ENCODE measurements at places on chromosomes 7 and 10.

GRCh38 chr7:18338910-18339523 lies 156.5 kb upstream of the HDAC9 start:
- DNase-seq, result no peak

DNA sequence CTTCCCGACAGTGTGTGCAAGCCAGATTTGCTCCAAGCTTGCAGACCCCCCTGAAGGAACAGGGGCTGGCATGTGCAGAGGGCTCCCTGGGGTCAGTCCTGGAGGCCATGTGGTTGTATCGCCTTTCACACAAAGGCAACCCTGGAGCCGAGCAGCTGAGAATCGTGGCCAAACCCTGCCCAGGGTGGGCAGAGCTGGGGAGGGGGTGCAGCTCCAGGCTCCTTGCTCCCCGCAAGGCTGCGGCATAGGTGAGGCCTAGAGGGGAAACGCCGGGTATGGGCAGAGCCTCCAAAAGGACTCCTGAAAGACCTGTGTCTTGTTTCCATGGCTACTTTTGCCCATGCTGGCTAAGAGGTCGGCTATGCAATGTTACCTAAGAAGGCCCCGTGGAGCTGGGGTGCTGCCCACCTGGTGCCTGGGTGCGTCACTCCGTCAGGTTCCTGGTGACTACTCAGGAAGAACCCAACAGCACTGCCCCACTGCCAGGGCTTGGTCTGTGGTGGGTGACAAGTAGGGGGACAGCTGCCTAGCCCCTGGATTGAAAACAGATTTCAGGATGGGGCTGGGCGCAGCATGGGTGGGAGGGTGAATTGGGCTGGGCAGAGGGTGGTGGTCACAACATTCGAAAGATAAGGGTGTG lies 171.0 kb upstream of the SHH start:
- DNase-seq, result no peak

DNA sequence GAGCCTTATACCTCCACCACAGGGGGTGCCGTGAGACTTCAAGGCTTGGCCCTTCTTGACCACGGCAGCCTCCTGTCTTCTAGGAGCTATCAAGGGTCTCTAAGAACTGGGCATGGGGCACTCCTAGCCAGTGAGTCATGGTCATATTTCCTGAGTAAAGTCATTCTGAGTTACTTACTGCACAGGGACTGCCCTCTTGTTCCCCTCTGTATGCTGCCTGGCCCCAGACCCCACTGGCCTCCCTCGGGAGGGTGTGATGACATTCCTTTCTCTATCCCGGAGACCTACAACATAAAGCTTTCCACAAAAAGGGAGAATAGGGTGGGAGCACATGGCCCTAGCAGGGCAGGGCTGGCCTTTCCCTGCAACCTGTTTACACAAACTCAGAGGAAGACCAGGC lies 21.4 kb downstream of the DPCD start:
- no peak for DNase-seq

DNA sequence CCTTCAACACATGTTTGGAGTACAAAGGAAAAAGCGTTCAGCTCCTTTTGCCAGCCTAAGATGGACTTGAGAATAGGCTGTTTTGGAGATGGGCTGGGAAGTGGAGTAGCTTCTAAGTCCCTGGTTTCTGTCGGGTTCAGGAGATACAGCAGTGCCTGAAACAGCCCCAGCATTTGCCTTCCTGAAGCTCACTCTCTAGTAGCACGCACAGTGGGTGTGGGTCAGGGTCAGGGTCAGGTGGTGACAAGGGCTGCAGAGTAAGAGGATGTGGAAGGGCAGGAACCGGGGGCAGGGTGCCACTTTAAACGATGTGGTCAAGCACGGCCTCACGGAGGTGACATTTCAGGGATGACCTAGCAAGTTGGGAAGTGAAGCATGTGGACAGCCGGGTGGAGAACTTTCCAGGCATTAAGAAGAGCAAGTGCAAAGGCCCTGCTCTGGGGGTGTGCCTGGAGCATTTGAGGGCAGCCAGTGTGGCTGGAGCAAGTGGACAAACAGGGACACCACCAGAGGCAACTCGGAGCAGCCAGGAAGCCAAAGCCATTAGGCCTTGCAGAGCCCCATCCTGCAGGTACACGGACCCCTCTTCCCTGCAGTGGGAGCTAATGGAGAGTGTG lies 382.2 kb upstream of the ZMIZ1 start:
- no peak for DNase-seq

DNA sequence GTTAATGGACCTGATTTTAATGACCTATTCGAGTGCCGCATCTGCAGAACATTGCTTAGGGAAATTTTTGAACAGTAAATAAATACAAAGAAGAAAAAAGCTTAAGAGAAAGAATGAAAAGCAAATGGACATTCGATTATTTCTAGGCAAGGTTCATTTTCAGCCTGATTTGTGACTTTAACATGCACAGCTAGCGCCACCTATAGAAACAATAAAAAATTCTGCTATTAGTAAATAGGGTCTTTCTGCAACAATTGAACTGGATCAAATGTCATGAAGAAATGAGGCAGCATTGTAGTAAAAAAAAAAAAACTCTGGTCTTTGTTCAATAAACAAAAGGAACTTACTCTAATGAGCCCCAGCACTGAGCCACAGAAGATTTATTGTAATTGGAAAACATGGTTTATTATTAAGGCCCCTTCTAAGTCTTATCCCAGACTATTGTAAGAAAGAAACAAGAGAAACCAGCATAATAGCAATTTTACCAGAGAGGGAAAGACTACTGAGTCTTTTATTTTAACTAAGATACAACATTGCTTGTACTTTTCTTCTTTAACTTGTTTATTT lies 41.4 kb upstream of the GHITM start:
- DNase-seq, result no peak

Data from left hindlimb (tissue), 1 donor.